Activated CD4-positive, alpha-beta T cell treated with anti-CD3 and anti-CD28 coated beads, Interleukin-2, Interleukin-6, amounts not matched to agents 100 ng/mL and 50 ng/mL, durations not matched to agents 16 hours and 8 hours (primary cell): ENCODE measurements at places on chromosomes 7 and 10.

GRCh38 chr10:89301232-89301631 is 614 bp upstream of the IFIT2 start:
- peak; percentile 3 for DNase-seq

DNA sequence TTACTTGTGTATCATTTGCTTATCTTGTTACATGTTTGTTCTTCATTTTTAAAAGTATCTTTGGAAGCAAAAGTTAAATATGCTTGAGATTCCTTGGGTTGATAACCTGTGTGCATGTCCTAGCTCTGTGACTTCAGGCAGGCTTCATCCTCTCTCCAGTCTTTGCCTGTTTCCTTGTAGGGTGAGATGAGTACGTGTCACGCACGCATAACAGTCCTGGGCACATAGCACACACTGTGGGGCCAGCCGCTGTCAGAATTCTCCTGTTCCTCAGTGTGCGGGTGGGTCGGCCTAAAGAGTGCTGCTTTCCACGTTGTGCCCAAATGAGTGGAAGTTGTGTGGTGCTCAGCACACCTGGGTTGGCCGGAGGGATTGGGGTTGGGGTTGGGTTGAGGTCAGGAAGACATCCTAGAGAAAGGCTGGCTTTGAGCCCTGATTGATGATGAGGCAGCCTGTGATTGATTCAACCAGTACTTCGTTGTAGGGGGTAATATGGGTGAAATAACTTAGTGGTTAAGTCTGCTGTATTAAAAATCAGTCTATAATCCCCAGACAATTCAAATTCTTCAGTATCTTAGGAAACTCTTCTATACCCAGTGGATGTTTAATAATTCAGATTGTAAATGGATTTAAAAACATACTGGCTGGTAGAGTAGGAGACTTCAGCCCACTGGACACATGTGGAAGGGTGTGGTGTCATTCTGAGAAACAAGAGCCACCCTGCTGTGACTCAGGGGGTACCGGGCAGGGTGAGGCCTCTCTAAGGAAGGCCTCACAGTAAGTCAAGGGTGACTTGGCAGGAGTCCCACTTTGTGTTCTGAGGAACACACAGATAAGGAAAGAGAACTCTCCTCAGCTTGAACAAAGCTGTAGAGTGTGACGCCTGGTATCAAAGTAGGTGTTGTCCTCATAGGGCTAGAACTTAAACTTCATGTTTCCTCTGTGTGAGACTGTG is 54.8 kb downstream of the DAGLB start:
- peak; percentile 52 for DNase-seq

DNA sequence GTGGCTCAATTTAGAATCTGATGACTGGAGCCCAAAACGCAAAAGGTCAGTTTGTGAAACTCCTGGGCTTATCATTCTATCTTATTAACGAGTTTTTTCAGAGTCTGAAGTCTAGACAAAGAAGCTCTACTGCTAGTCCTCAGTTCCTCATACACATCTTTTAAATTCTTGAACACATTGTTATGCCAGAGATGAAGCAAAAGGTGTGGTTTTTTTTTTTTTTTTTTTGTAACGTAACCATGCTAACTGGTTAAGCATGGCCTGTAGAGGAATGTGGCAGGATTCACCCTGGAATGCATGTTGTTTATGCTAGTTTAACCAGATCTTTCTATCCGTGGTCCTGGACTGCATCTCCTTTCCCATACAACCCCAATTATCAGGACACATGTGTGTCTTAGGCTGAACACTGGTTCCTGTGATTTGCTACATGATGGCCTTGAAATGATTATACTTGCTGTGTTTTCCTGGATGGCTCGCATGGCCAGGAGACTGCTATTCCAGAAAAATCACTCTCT is 79.3 kb upstream of the MDFIC start:
- no peak for DNase-seq

- no peak for DNase-seq
Observed at GRCh38 chr7:88321694-88322093, 15.0 kb upstream of the STEAP4 start.

- no peak for DNase-seq
Observed at GRCh38 chr7:124713086-124713485, 52.5 kb downstream of the GPR37 start.

DNA sequence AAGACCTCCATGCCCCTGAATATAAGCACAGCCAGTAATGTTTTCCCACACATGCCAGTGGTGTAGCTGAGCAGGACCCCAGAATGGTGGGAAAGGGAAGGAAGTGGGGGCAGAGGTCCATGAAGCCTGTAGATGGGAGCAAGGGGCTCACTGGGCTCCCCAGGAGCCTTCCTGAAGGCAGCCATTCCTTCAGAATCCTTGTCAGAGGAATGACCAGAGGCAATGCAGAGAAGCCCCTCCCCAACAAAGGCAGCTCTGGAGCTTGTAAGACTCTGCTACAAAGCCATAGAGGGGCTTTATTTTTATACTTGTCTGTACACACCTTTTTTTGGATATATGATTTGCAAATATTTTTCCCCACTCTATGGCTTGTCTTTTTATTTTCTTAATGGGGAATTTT is 165.0 kb upstream of the TCF7L2 start:
- DNase-seq = no peak

DNA sequence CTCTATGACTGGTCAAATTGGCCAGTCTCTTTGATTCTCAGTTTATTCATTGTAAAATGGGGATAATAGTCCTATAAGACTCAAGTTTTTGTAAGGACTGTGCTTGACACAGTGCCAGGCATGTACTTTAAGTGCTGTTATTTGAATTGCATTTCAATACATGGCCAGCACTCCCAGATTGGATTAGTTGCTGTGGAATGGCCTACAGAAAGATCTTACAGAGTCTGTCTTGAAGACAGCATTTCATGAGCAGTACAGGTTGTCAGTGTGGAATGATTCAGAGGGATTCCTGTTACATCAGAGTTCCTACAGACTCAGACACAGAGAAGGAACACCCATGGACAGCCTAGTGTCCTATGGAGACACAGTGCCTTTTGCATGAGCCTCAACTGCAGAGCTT is 238.1 kb upstream of the BMPER start:
- no peak for DNase-seq

GRCh38 chr10:11118686-11119085 is 101.0 kb downstream of the CELF2 start:
- no peak for DNase-seq

GRCh38 chr10:45439873-45440272 is 65.9 kb downstream of the ALOX5 start:
- DNase-seq = no peak

DNA sequence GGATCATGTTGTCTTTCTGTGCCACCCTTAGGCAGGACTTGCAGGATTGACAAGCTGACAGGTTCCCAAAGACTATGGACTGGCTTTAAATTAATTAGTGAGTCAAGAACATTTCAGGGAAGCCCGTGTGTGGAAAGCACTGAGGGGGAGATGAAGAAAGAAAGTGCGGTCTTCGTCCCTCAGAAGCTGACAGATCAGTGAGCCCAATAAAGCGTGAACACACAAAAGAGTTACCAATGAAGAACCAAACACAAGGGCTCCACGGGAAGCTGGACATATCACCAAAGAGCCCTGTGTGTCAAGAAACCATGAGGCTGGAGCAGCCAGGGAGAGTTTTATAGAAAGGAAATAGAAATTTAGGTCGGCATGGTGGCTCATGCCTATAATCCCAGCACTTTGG is 725.8 kb downstream of the PARD3 start:
- no peak for DNase-seq

DNA sequence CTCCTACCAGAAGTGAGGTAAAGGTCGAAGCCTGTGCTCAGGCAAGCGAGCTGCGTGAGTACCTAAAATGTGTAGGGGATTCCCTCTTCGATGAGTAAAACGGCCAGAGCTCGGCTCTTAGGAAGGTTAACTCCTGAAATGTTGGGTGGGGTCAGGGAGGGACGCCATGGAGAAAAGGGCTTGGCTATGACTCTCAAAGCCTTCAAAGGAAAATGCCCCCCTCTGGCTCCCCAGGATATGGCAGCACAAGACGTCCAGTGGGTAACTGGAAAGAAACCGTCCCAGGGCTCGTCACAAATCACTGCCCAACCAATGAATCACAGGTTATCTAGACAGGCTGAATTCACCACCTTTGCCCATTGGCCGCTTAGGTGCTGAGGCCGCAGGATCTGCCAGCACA is 58.0 kb downstream of the CALML3 start:
- no peak for DNase-seq

GRCh38 chr10:6819301-6819700 is 239.2 kb upstream of the PRKCQ start:
- no peak for DNase-seq

- no peak for DNase-seq
Observed at GRCh38 chr10:42491001-42491592, 147.3 kb downstream of the ZNF33B start.

GRCh38 chr10:117373823-117374505 is 1.3 kb downstream of the PDZD8 start:
- DNase-seq = peak; percentile 42

- DNase-seq = no peak
Observed at GRCh38 chr10:338171-339037, 203.1 kb downstream of the ZMYND11 start.
